ENCODE measurements at places on chromosomes 1 and 21.

GRCh38 chr1:175900171-175900570, 156.8 kb upstream of the TNR start:
- no peak for DNase-seq

DNA sequence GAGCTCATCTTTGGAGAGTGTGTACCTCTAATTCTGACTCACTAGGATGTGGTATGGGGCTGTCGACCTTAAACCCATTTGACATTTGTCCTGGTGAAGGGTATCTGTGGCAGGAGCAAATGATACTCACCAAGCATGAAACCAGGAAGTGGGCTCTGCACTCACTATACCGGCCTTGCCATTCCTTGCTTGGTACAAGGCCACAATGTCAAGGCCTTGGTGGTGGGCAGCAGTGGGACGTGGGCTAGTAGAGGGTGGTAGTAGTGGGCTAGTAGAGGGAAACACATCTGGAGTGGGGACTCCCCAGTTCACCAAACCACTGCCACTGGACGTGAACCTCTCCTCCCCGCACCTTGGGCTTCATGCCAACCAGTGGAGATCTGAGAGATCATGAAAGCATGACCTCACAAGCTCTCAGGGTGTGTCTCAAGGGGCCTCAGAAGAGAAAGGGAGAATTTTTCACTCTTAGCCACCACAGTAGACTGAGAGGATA, 11.5 kb downstream of the TNFSF4 start:
- DNase-seq, result no peak

- DNase-seq, result peak; percentile 82
Observed at GRCh38 chr1:89762779-89763648, 57.8 kb upstream of the LRRC8D start.

DNA sequence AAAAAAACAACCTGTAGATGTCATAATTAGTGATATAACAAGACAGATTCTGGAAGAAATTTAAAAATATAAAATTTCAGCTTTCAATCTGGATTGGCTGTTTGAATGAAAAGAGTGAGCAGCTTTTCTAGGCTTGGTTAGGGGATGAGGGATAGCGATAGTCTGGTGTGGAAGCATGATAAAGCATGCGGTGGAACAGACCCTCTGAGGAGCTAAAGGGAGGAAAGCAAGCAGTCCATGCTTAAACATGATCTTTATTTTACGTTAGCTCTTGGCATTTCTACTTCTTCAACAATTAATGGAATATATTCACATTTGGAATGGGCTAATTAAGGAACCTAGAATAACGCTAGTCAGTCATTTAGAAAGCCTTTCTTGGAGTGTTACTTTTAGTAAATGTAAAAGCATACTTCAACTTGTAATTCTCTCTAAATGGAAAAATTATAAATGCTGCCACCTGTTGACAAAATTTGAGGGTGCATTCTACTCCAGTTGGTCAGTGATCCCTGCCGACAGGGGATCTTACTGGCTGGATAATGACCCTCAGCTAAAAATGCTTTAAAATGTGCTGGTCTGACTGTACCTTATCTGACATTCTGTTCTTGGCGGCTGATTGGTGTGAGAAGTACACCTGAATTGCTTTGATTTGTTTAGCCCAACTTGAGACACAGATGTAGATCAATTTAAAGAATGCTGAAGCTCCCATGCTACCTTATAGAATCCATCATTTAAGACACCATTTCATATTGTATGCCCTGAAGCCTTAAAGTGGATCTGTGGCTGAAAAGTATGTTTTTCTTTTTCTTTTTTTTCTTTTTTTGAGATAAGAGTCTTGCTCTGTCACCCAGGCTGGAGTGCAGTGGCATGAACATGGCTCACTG, 61.2 kb downstream of the AK4 start:
- DNase-seq, result no peak

- no peak for DNase-seq
Observed at GRCh38 chr21:22223385-22223784, 1225.2 kb downstream of the NCAM2 start.

- peak; percentile 35 for DNase-seq
Observed at GRCh38 chr1:23751050-23751814, 8.0 kb downstream of the ELOA start.

DNA sequence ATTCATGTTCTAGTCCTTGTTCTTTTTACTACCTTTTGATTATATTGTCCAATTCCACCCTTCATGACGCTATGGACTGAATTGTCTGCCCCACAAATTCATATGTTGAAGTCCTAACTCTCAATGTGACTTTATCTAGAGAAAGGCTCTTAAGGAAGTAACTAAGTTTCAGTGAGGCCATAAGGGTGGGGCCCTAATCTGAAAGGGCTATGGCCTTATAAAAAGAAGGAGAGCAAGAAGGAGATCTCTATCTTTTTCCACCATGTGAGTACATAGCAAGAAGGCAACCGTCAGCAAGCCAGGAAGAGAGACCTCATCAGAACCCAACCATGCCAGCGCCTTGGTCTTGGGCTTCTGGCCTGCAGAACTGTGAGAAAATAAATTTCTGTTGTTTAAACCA, 95.9 kb downstream of the HIVEP3 start:
- DNase-seq, result no peak

DNA sequence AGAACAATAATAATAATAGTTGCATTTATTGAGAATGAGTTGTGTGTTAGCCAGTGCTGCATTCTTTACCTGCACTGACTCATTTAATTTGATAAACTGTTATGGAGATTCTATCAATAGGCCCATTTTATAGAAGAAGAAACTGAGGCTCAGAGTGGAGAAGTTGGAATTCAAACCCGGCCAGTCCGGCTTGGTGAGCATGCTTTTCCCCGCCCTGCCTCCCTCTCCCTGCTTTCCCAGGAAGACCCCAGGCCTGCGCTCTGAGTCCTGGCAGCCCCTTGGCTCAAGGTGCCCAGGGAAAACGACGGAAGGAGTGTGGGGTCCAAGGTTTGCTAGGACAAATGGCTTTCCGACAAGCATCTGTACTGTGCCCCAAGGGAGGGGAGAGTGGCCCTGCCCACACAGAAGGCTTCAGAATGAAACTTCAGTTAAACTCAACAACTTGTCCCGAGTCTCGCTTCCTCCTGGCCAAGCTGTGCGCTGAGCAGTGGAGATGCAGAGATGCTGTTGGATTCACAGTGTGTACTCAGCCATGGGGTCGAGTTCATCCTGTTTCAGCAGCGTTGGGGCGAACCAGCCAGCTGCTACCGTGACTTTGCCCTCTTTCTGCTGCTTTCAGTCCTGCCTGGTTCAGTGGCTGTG, 23.3 kb upstream of the PADI6 start:
- DNase-seq, result no peak

DNA sequence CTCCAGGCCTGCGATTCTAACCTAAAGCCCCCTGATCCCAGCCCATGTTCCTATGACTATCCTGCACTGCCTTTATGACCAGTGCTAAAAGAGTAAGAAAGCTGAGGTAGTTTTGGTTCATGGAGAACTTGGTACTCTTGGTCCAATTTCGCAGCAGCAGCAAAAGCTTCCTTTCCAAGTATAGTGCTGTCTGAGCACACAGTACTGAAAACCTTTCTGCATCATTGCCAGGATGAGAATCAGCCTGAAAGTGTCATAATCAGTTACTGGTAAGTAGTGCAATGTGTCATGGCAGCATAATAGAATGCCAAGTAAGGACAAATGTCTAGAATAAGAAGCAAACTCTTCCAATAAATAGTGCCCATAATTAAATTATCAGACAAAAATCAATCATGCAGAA, 889.6 kb upstream of the ADGRL4 start:
- no peak for DNase-seq

DNA sequence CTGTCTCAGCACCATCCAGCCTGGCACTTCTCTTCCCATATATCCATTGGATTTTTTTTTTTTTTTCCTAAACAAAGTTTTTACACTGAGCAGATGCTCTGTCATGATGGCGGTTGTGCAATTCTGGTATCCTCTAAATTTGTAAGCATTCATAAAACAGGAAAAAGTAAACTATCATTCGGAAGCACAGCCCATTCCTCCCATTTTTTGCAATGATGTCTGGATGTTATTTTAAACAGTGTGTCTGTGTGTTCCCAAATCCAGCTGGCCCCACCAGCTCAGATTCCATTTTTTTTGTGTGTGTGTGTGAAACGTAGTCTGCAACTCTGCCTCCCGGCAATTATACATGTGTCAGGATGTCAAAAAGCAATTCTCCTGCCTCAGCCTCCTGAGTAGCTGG, 33.5 kb downstream of the PDPN start:
- no peak for DNase-seq

DNA sequence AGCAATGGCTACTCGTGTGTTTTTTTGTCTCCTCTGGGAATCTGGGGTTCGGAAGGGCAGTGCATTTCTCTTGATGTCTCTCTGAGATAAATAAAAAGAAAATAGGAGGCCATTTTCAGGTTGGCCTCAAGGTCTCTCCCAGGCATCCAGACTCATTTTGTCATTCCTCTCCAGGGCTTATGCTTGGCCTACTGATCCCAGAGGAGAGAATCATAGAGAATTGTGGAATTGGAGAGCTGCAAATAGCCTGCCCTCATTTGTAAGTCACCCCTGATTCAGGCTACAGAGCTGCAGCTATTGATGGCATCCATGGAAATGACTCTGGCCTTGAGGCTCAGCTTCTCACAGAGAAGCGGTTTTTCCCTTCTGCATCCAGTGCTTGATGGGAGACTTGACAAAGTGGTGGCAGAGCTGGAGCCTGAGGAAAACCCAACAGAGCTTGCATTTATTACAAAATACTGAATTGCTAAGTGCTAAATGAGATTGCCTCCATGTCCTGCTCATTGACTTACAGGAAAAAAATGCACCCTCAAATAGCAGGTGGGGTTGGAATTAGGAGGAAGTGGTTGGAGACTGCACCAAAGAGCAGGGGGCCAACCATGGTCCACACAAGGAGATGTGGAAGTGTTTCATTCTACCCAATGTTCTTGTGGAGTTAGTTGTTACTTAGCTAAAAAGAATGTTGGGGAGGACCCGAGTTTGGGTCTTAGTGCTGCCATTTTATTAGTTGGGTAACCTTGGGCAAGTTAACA, 140.4 kb downstream of the S1PR1 start:
- no peak for DNase-seq

GRCh38 chr1:117093870-117094621, 27.5 kb downstream of the TRIM45 start:
- no peak for DNase-seq

- no peak for DNase-seq
Observed at GRCh38 chr1:21451212-21451611, 11.3 kb downstream of the NBPF3 start.

GRCh38 chr21:44927587-44928461, 7.1 kb upstream of the ITGB2 start:
- peak; percentile 88 for DNase-seq

GRCh38 chr1:33633019-33633801, 160.8 kb downstream of the ZSCAN20 start:
- peak; percentile 69 for DNase-seq

DNA sequence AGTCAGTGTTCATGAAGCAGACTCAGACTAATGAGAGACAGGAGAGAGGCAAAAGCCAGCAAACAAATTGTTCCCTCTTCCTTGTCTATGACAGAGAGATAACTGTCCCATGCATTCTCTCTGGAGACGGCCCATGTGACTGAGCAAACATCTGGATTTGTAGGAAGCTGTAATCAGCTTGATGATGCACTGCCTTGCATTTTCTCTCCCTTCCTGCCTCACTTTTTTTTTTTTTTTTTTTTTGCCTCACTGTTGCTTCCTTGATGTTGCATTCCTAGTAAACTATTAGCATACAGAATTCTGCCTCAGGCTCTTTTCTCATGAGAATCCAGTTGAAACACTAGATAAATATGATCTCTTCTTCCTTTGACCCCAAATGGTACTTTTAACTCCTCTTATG, 134.5 kb downstream of the HHIPL2 start:
- no peak for DNase-seq

DNA sequence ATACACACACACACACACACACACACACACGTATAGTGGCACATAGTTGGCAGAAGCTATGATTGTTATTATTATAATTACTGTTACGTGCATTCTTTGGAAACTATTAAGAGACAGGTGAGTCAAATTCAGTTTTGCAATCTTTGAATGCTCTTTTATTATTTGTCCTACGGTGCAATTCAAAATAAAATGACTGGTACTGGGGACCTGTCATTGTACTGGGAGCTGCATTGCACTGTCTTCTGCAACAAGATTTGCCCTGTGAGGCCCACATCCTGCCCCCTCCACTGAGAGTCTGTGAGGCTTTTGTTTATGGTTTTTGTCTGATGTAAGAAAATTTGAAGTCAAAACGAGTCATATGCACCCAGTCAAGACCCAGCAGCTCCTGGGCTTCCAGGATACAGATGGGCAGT, 1.9 kb downstream of the LY9 start:
- DNase-seq, result peak; percentile 65

GRCh38 chr1:9078015-9078751, 8.7 kb upstream of the SLC2A5 start:
- DNase-seq, result no peak

DNA sequence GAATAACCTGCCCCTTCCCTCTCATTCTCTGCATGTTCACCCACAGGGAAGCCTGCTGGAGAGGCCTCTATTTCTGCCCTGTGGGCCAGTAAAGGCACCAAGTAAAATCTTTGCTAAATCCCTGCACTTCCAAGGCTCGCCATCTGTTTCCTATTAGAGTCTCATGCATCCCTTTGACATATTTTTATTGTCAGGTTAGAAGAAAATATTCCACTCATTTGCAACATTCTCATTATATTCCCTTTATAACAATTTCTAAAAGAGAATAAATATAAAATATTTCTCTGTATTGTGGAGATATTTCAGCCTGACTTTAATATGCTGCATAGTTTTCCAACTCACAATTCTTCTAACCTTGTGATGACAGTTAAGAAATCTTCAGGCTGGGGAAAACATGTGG, 340.4 kb upstream of the VAMP3 start:
- DNase-seq, result no peak

DNA sequence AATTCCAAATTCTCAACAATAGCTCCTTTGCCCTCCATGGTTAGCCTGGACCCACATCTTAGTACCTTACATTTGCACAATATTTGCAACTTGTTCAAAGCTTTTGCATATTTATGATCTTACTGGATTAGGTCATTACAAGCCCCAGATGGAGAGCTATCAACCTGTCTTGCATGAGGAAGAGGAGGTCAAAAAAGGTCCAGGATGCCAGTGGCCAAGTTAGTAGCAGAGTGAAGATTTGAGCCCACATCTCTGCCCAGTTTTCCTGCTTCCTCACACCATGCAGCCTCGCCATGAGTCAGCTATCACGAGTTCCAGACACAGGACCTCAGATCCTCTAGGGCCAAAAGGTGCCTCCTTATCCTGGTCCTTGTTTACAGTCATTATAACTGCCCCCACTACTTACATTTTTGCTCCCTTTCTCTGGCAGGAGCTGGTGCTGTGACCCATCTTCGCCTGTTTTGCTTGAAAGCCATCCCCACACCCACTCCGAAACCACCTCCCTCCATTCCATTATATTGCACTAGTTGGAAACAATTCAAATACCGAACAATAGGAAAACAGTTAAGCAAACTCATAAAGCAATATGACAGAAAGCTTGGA, 5.0 kb upstream of the AHCYL1 start:
- no peak for DNase-seq

DNA sequence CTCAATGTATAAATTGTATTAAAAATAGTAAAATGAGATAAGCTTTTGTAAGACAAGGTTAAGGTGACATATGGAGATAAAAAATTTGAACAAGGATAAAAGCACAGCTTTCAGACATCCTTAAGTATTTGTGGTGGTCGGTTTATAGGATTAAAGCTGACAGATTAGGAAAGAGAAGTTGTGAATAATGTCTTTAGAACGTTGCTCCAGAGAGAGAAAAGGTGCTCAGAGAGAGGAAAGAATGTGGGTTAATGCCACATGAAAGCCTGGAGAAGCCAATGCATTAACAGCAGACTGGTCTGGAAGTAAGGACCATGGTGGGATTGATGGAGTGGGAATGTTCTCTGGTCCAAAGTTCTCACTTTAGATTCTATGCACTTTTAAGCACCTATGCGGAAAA, 44.8 kb downstream of the ATP6V1G3 start:
- DNase-seq, result no peak

Measured in naive thymus-derived CD8-positive, alpha-beta T cell (primary cell).